Trophoblast cell (in vitro differentiated cells and primary cell): ENCODE measurements at places on chromosomes 7 and 10.

DNA sequence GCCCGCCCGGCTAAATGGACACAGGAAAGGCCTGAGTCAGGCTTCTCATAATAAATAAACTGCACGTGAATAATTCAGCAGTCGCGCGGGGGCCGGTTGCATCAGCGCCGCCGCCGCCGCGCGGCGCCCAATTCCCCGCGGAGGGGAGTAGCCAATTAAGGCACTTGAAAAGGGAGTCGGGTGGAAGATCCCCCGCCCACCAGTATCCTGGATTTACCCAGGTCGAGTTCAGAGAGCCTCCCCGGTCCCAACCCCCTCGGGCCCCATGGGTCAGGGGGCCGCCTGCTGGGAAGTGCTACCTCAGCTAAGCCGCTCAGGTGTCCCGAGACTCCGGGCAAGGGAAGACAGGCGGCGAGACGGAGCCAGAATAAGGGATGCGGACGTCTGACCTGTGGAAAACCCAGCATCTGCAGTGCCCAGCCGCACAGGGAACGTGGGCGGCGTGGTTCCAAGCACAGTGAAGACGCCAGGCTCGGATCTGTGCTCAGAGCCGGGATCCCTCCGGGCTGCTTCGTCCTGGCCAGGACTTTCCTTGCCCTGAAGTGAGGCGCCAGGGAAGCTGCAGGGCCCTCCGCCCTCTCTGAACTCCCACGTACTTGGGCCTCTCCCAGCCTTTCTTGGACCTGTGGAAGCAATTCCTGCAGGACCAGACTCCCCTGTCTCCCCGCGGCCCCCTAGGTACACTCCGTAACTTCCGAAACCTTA, 7.3 kb upstream of the LBX1 start:
- no peak for DNase-seq

DNA sequence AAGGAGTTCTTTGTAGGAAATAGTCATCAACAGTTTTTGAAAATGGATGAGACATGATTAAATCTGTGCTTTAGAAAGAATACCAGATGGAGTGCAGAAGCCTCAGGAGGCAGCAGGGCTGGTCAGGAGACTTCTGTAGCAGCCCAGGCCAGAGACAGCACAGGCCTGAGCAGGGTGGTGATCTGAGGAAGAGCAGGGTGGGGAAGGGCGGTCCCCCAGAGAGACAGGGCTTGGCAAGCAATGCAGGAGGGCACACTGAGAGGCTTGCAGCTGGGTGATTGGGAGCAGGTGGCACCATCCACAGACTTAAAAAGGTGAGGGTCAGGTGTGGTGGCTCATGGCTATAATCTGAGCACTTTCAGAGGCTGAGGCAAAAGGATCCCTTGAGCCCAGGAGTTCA, 4.3 kb upstream of the SMKR1 start:
- DNase-seq, result no peak

DNA sequence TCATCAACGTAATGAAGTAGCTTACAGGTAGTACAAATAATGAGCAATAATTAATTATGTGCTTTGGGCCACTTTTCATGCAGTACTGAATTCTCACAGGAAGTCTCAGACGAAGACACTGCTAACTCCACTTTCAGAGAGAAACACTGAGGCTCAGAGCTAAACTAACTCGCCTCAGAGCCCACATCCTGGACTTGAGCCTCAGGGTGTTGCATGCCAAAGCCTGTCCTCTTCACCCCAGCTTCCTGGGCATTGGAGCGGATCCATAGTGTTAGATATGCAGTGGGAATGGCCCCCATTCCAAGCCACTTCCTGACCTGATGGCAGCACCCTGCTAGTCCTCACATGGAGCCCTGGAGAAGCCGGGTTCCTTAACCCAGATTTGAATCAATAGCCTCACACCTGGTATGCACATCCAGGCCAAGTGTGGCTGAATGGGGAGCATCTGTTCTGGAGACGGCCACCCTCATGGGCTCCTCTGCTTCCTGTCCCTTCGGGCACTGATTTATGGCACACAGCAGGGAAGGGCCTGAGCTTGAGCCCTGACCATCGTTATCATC, 265.1 kb upstream of the ZNF32 start:
- DNase-seq, result no peak

- DNase-seq, result no peak
Observed at GRCh38 chr7:158603773-158604755, 16.4 kb upstream of the PTPRN2 start.

DNA sequence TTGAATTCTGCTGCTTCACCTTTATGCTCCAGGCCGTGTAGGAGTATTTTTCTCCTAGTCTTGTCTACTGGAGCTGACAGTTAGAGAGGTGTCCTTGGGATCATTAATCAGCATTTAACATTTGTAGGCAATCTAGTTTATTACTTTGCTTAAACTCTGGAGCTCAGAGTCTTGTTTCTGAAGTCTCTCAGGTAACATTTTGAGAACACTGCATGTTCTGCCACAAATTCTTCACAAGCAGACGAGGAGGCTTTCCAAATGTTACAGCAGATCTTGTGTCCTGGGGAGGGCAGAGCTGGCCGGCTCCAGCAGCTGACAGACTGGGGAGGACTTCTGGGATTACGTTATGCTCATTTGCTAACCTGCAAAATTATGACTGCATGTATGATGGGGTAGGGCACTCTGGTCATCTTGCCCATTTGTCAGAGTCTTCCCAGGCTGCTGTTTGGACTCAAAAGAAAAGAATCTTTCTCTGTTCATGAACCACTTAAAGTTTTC, 50.5 kb downstream of the GALNT17 start:
- no peak for DNase-seq
